Left renal cortex interstitium (tissue), 4 donors: ENCODE measurements at places on chromosomes 7 and 10. TPM values are rescaled to one million over a fixed set of nuclear protein-coding genes. Genes with fewer than 3 reads are reported as not detected.

PDZD7 gene
- 4.6 TPM for polyA plus RNA-seq

ASB15 gene
- polyA plus RNA-seq: 0.86 TPM

GRCh38 chr10:102004376-102004775, 51.6 kb downstream of the ARMH3 start:
- no peak for DNase-seq

SORBS1 gene
- 37.8 TPM for polyA plus RNA-seq

VAX1 gene
- polyA plus RNA-seq: not detected

GRCh38 chr10:100984672-100985177, 2.6 kb downstream of the MRPL43 start:
- no peak for DNase-seq

- DNase-seq: no peak
Measured at GRCh38 chr7:137579913-137580640, 236.5 kb upstream of the PTN start.

DNA sequence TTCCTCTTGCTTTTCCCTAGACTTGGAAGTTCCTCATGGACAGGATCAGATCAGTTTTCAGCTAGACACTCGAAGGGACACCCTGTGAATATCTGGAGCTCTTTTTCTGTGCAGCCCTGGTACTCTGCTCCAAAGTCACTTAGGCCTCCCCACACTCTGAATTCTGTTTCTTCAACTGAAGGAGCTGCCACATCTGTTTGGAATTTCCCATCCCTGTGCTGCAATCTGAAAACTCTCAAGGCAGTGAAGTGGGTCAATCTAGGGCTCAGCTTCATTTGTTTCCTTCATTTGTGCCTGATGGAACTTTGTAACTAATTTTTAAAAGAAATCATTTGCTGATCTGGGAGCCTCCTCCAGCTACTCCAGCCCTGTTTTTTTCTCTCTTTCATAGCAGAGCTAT, 9.6 kb downstream of the EPC1 start:
- no peak for DNase-seq

DNA sequence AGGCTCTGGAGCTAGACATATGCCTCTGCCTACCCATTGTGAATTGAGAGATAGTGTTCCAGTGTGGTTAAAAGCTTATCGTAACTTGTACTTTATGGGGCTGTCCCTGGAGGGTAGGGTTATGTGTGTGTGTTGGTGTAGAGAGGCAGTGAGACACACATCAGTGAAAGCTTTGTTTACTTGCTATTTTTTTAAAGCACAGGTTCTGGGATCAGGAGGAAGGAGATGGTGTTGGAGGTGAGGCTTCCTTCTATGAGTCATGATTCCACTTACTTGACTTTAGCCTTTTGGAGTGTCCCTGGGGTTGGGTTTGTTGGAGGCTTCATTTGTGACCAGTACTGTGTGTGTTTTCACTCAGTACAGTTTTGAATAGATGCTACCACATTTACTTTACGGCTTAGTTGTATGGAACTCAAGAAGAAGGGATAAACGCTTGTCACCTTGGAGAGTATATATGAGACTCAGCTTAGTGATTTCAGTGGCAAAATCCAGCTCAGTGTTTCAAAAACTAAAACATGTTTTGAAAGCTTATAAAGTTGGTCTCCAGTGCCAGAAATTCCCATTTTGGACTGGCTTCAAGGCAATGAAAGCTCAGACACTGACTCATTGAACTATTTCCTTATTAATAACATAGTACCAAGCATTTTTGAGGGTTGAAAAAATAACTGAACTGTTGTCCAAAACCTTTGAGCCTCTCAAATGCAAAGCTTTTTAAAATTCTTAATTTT, 106.2 kb downstream of the PLXDC2 start:
- DNase-seq: no peak

GRCh38 chr7:7996568-7996967, 28.0 kb downstream of the GLCCI1 start:
- no peak for DNase-seq

GRCh38 chr10:66931340-66931948, 5.6 kb downstream of the LRRTM3 start:
- no peak for DNase-seq

CDHR3 gene
- 8.9 TPM for polyA plus RNA-seq

FAM200A gene
- polyA plus RNA-seq: 13.3 TPM

SRRM3 gene
- polyA plus RNA-seq: 1.9 TPM

DNA sequence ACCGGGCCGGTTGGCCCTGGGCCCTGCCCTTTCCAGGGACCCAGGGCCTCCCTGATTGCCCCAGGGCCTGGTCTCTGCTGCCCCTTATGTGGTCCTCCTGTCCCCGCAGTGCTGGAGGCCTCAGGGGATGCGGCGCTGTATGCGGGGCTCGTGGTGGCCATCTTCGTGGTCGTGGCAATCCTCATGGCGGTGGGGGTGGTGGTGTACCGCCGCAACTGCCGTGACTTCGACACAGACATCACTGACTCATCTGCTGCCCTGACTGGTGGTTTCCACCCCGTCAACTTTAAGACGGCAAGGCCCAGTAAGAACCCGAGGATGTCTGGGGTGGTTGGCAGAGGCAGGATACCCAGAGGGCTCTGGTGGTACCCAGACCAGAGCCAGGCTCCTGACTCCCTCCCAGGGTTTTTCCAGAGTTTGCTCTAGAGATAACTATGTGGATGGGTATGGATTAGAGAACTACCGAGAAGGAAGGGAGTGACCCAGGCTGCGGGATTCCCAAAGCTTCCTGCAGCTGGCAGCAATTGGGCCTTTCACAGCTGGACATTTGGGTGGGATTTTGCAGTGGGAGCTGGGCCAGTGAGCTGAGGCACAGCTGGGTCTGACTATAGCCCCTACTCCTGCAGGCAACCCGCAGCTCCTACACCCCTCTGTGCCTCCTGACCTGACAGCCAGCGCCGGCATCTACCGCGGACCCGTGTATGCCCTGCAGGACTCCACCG, 28.1 kb upstream of the SLC29A3 start:
- DNase-seq: no peak

- DNase-seq: no peak
Measured at GRCh38 chr10:124100124-124100523, 6.7 kb upstream of the CHST15 start.

DNA sequence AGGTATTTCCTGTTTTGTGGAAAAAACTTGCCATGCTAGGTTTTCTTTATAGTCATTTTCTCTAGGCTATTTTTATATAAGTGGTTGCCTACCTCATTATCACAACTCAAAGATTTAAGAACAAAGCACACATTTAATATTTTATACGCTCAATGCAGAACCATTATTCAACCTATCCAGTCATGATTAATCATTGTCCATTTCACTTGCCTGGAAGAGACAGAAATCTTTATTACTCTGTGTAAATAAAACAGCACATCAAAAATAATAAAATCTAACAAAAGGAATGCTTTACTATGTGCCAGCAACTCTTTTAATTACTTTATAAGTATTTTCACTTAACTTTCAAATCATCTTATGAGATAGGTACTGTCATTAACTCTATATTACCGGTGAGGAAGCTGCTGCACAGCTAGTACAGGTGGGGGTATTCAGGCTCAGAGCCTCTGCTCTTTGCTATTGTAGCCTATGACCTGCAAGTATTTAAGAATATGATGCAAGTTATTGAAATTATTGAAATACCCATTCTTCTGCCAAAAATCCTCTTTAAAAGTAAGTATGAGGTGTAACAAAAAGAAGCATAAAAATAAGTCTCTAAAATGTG, 16.4 kb upstream of the TAS2R16 start:
- no peak for DNase-seq

GRCh38 chr10:96122824-96123223, 7.3 kb upstream of the ZNF518A start:
- no peak for DNase-seq

CALD1 gene
- 217 TPM for polyA plus RNA-seq

DNA sequence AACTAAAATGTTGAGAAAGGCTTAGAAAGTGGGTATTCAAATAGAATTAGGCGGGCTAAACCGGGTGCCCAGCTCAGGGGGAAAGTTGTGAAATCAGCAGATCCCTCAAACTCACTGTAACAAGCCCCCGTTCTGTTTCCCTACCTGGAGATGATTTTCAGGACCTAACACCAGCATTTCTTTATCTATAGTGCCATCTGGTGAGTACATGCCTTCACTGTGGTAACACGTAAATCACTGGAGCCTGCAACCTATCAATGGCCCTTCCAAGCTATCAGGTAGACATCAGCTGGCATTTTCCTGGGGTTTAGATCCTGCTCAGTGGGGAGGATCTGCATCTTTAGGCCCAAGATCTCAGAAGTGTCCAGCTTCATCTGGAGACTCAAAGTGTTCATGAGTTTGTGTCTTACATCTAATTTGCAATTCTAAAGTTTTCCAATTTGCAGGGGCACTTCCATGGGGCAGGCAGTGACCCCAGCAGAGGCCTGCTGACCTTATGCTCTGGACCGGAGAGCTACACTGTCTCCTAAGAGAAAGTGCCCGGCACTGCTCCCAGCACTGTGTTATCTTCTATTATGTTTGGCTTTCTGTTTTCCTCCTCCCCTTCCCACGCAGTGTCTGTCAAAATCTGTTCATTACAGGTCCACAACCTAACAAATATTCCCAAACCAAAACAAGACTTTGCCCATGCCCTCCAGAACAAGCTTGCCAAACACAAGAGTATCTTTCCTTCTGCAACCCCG, 132.5 kb downstream of the LSM5 start:
- no peak for DNase-seq

DNA sequence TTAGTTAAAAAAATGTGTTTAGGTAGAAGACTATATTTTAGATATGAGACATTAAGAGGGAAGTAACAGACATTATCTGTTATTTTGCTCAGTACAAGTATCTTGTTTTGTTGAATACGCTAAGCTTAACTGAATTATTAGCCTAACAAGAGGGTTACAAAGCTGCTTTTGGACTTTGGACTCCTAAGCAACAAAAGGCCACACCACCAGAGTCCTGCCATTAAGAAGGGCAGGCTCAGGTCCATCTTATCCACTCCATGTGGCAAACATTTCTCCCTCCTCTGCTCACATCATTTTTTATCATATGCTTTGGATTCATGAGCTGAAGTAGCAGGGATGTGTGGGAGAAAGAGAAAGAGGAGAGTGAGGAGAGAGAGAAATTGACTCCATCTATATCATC, 33.5 kb downstream of the OSBPL3 start:
- no peak for DNase-seq

BMPR1A gene
- polyA plus RNA-seq: 79.4 TPM

DNA sequence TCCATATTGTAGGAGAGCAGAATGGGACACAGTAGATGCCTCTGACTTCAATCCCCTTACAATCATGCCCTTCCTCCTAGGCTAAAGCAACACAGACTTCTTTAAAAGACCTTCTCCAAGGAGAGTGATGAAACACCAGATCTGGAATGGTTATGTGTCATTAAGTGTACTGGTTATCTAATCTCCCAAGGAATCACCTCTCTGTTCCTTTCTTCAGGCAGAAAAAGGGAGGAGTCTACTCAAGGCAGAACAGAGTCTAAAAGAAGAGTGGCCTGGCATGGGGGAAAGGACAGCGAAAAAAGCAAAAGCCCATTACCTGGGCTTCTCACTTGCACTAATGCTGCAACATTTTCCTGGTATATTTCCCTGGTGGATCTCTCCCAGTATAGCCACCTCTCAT, 2.9 kb downstream of the ELMO1 start:
- DNase-seq: no peak

KAT6B gene
- polyA plus RNA-seq: 46.7 TPM

- no peak for DNase-seq
Measured at GRCh38 chr7:133313575-133313974, 60.7 kb downstream of the EXOC4 start.

DNA sequence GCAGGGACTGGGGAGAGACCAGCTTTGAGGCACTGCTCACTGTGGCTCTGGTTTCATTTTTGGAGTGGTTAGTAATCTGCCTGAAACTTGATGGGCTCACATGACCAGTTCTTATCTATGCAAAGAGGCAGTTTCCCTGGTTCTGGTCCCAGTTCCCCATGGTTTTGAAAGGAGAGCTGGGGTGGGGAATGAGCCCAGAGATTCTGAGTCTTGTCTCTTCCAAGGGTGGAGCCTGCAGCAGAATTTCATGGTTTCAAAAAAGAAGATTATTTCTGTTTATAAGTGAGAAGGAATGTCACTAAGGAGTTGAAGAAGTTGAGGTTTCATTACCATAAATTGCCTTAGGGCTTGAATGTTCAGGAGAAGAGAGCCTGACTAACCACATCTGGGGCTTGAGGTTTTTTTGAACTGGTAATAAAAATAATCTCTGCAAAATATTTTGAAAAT, 190.2 kb upstream of the HABP2 start:
- no peak for DNase-seq

DNA sequence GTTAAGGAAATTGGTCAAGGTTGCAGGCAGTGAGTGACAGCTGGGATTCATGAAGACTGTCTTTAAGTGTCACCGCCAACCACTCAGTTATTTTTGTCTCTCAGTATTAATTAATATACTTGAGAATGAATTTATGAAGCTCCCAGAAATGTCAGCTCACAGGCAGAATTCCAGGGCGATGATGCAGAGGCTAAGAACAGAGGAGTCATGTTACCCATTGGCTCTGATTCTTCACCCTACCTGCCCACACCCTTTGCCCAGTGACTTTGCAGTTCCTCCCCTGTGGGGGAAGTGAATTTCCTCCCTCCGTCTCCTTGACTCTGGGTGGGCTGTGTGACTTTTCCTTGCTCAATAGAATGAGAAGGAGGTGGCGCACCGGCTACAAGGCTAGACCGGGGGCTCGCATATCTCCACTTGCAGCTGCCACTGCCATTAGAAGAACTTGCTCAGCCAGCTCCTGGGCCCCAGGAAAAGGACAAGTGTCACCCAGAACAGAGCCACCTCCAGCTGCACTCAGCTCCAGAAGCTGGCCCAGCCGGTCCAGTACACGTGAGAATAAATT, 157.1 kb upstream of the PRKCQ start:
- no peak for DNase-seq

- DNase-seq: no peak
Measured at GRCh38 chr7:117349570-117349969, 26.7 kb upstream of the WNT2 start.

- DNase-seq: no peak
Measured at GRCh38 chr7:134752006-134752760, 27.3 kb upstream of the CALD1 start.

NANOS1 gene
- 4.1 TPM for polyA plus RNA-seq

DNA sequence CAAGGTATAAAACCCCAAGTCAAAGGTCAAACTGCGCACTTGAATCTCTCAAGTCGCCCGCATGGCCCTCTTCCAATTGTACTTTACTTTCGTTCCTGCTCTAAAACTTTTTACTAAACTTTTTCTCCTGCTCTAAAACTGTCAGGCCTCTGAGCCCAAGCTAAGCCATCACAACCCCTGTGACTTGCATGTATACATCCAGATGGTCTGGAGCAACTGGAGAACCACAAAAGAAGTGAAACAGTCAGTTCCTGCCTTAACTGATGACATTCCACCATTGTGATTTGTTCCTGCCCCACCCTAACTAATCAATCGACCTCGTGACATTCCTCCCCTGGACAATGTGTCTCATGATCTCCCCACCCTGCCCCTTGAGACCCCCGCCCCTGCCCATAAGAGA, 35.6 kb upstream of the PIK3CG start:
- DNase-seq: no peak

- no peak for DNase-seq
Measured at GRCh38 chr10:10871352-10871751, 146.3 kb upstream of the CELF2 start.

VWA2 gene
- polyA plus RNA-seq: 2.5 TPM

- DNase-seq: no peak
Measured at GRCh38 chr7:41033500-41033899, 669.4 kb downstream of the INHBA start.

- DNase-seq: no peak
Measured at GRCh38 chr7:70436790-70437350, 695.1 kb upstream of the GALNT17 start.
